Forelimb muscle (tissue), 1 donor: ENCODE measurements at places on chromosomes 11 and 22. TPM values are rescaled to one million over a fixed set of nuclear protein-coding genes. Genes with fewer than 3 reads are reported as not detected.
A peak's percentile ranks its signal among the peaks of the same experiment; 100 is the strongest.

DNA sequence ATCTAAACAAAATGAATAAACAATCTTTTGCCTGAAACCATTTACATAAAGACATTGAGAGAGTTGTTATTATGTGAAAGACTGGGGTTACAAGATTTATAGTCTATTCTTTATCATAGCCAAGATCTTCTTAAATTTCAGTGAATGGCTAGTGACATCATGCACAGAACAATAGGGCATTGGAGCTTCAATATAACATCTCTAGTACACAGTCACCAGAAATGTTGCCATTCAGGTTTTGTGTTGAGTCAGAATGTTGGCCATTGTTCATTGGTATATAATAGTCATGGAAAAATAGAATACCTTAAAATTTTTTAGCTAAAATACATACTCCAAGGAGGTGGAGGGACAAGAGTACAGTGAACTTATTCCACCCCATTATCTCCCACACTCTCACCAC, 44.3 kb downstream of the SLC5A12 start:
- DNase-seq: no peak

GRCh38 chr11:65541093-65541982, 16.5 kb downstream of the SCYL1 start:
- no peak for DNase-seq

DNA sequence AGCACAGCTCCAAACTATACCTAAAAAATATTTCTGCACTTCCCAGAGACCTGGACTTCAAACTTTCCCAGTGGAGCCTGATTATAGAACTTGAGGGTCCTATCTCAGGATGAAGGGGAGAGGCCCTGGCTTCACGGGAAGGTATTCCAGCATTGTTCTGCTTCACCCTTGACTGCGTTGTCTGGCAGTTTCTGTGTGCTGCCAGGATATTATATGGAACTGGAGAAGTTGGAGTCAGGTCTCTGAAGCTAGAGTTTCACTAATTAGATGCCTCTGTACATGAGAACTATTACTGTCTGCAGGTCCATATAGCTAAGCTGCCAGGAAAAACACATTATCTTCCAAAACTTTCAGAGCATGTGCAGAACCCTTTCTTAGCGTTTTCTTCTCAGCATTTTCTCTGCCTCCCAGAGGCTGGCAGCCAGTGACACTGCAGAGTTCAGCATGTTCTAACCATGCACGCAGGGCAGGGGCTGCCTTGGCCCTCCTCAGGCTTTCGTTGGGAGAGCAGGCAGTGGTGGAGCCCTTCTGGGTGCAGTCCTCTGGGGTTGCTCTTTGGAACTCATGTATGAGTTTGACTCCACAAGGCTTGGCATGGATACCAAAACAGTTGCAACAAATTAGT, 99.3 kb downstream of the CWC15 start:
- DNase-seq: no peak

GRCh38 chr11:65459552-65459951, 37.0 kb downstream of the NEAT1 start:
- no peak for DNase-seq

Gene MMP8
- 0.04 TPM for polyA plus RNA-seq

DNA sequence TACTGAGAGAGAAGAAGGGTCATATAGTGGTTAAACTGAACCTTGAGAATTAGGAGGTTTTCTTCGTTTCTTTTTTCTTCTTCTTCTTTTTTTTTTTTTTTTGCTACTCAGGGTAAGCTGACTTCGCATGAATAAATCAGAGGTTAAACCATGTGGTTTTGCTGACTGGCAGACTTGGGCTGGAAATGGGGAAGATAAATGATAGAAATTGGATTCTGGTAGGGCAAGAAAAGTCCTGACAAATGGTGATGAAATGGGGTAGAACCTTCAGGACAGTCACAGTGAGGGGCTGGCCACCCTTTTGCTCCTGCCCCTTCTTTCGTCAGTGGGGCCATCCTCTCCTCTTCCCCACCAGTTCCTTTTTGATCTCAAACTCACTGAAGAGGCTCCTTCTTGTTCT, 1.6 kb upstream of the SWAP70 start:
- DNase-seq: no peak

GRCh38 chr11:130202009-130202817, 42.6 kb downstream of the ST14 start:
- no peak for DNase-seq

DNA sequence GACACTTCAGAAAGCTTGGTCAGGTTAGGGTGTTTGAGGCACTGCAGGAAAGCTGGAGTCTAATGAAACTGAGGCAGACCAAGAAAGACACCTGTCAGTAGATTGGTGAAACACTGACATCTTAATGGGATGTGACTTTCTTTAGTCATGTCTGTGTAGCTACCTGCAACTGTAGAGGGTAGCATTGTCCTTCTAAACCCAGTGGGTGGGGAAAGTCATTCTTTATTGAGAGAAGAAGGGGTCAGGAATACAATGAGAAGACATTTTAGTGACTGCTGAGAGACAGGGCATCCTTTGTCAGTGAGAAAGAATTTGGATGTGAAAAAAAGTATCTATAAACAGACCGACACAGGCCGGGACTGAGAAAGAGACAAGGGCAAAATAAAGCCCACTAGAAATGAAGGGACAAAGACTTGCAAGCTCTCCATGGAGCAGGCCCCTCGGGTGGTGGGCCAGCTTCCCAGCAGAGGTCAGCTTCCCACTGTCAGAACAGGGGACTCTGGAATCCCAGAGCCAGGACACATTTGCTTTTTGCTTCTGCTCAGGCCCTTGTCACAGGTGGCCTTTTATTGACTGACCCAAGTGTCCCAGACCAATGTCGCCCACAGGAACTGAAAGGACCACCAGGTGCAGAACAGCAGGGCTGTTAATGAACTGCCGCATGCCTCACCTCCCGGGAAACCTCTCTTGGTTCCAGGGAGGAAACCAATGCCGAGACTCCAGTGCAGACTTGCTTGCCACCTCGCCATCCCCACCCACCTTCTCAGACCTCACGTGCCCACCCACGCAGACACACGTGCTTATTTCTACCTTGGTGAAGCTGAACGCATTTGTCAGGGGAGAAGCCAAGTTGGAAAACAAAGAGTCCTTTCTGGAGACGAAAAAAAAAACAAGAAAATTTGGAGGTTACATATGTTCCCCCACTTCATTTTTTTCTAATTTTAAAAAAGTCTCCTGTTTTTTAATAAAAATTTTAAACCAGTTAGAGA, 212.8 kb downstream of the TENM4 start:
- no peak for DNase-seq

DNA sequence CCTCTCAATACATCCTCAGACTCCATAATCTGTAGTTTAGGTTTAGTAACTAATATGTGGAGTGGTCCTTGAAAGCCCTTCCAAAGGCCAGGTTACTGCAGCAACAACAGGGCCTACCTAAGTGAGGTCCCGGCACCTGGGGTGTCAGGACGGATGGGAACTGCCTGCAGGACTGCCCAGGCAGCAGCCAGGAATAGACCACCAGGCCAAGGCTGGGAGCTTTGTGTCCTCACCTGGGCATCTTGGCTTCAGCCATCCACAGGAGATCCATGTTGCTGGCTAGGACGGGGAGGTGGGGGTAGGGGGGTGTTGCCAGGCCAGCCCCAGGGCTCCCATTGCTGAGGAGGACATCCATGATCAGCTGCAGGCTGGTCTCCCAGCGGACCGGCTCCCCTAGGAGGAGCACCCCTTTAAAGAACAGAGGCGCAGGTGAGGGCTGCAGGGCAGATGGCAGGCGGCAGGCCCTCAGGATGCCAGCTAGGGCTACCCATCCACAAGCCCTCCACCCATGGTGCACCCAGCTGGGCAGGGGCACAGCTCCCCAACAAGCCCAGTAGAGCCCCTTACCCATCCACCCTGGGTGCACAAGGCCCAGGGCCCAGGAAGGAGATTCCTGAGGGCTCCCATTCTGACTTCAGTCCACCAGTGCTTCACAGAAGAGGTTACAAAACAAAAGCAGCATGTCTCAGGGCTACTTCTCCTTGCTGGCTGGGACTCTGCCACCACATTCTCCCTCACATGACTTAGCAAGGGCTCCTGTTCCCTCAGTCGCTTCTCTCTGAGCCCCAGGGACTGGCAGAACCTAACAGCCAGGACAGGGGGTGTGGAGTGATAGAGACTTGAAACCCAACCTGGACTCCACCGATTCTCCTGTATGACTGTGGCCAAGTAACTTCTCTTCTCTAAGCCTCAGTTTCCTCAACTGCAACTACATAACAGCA, 18.0 kb downstream of the HDHD5 start:
- no peak for DNase-seq

- no peak for DNase-seq
Measured at GRCh38 chr11:59918987-59919589, 19.1 kb upstream of the OOSP1 start.

DNA sequence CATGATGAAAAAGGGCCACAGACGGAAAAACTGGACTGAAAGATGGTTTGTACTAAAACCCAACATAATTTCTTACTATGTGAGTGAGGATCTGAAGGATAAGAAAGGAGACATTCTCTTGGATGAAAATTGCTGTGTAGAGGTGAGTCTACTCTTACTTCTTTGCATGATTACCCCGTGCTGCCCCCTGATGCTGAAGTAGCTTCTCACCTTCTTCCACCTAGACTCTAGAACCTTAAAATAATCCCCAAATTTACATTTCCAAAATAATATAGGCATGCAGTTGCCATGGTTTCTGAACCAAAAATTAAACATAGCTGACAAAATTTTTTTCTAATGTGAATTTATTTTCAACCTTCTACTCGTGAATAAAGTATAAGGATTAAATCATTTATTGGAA, 64.2 kb downstream of the SWAP70 start:
- no peak for DNase-seq

- DNase-seq: no peak
Measured at GRCh38 chr22:42473484-42474193, 41.4 kb upstream of the NFAM1 start.

DNA sequence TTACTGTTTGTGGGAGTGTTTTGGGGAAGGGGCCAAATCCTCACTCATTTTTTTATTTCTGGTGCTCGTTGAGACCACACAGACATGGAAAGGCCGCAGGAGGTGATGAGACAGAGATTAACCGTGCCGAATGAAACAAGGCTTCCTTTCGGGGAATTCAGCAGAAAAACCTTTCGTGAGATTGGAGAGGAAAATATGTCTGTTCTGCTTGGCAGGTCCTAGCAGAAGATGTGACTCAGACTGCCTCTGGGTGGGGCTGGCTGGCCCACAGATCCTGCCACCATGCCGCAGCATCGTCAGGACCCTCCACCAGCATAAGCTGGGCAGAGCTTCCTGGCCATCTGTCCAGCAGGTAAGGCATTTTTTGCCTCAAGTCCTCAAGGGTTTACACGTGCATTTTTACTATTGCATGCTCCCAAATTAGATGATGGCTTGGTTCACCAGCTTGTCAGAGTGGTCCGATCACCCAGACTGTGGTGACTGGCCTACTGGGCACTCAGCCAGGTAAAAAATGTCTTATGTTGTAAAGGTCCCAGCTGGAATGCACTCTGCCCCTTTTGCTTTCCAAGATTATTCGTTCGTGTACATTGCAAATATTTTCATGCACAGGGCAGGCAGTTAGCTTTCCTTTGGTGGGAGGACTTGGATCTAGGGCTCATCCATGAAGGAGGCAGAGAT, 1.5 kb downstream of the DDB2 start:
- DNase-seq: no peak

- DNase-seq: no peak
Measured at GRCh38 chr22:39183991-39184585, 31.6 kb upstream of the CBX7 start.

Gene ADAMTS8
- 10.5 TPM for polyA plus RNA-seq

Gene GLB1L2
- polyA plus RNA-seq: 0.47 TPM

Gene SEPTIN5
- polyA plus RNA-seq: 130 TPM

Gene APOBEC3C
- 3.4 TPM for polyA plus RNA-seq

- no peak for DNase-seq
Measured at GRCh38 chr11:80559942-80560341, 1119.1 kb upstream of the TENM4 start.

GRCh38 chr11:43852057-43852636, 28.5 kb upstream of the ALKBH3 start:
- DNase-seq: peak; percentile 26

- DNase-seq: no peak
Measured at GRCh38 chr11:131724436-131724975, 354.1 kb downstream of the NTM start.

- no peak for DNase-seq
Measured at GRCh38 chr22:46377525-46378425, 42.3 kb downstream of the TRMU start.

DNA sequence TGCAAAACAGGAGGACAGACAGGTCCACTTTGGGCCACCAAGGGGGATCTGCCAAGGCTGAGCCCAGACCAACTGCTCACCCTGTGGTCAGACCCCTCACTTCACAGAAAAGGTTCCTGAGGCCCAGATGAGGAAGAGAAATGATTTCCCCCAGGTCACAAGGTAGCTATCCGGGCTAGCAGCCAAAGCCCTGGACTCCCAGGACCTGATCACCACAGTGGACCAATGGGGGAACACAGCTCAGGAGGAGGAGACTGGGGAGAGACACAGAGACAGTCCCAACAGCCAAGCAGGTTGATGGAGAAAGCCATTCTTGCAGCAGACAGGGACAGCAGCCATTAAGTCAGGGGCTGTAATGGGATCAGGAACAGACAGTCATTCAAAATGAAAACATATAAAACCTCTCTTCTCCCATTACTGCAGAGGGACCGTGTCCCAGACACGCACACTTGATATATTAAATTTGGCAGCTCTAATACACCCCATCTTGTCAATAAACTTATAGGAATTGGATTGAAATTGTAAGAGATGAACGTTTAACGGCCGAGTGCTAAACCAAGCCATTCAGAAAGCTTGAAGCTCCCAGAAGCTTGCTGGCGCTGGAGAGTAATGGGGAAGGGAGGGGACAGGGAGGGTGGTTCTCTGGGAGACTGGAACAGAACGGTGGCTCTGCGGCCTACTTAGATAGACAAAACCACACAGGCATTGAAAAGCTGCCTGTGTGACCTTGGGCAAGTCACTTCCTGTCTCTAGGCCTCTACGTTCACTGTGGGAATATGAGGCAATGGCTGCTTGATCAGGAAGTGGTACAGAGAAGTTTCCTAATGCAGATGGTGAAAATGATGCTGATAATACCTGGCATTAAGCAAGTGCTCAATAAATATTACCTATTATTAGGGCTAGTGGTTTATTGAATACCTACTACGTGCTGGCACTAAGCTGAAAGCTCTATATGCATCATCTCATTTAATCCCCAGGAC, 16.0 kb downstream of the ZMAT5 start:
- no peak for DNase-seq

Gene LSP1
- 54.4 TPM for polyA plus RNA-seq

DNA sequence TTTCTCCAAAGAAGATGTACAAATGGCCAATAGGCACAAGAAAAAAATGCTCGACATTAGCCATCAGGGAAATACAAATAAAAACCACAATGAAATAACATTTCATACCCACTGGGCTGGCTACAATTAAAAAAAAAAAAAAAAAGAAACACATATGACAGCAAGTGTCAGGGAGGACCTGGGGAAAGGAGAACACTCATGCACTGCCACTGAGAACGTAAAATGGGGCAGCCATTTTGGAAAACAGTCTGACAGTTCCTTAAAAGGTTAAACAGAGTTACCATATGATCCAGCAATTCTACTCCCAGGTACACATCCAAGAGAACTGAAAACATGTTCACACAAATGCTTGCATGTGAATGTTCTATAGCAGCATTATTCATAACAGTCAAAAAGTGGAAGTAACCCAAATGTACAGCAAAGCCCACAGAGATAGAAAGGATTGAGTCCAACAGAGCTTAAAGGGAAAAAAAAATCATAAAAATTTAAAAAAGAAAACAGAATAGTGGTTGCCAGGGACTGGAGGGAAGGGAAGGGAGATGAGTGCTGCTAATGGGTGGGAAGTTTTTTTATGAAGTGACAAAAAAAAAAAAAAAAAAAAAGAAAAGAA, 48.4 kb upstream of the CYP2D6 start:
- DNase-seq: no peak
